Right ventricle myocardium superior (tissue), 1 donor: ENCODE measurements at places on chromosomes 16 and 17.

DNA sequence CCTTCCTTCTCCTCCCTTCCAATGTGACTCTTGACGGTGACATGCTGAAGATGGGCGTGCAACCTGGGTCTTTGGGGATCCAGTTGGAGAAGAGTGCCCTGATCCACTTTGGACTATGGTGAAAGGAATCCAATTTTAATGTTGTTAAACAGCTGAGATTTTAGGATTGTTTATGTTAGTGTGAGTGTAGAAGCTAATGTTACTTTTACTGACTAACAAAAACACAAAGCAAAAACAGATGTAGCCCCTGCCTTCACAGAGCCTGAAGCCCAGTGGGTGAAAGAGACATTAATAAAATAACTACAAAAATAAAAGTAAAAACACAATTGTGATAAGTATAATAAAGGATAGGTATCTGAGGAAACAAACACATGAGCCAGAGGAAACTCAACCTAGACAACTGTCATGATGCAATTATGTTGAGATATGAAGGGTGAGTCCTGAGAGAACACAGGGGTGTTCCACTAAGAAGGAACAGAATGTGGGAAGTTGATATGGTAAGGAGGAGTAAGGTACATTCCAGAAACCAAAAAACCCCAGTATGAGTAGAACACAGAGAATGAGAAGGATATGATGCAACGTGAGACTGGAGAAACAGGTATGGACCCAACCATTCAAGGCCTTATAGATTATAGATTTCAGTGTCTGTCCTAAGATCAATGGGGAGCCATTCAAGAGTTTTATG lies 115.1 kb upstream of the PMFBP1 start:
- DNase-seq = no peak

- no peak for DNase-seq
Observed at GRCh38 chr17:41403404-41404023, 6.1 kb upstream of the KRT31 start.

GRCh38 chr17:74288785-74289184 lies 14.8 kb downstream of the DNAI2 start:
- no peak for DNase-seq

DNA sequence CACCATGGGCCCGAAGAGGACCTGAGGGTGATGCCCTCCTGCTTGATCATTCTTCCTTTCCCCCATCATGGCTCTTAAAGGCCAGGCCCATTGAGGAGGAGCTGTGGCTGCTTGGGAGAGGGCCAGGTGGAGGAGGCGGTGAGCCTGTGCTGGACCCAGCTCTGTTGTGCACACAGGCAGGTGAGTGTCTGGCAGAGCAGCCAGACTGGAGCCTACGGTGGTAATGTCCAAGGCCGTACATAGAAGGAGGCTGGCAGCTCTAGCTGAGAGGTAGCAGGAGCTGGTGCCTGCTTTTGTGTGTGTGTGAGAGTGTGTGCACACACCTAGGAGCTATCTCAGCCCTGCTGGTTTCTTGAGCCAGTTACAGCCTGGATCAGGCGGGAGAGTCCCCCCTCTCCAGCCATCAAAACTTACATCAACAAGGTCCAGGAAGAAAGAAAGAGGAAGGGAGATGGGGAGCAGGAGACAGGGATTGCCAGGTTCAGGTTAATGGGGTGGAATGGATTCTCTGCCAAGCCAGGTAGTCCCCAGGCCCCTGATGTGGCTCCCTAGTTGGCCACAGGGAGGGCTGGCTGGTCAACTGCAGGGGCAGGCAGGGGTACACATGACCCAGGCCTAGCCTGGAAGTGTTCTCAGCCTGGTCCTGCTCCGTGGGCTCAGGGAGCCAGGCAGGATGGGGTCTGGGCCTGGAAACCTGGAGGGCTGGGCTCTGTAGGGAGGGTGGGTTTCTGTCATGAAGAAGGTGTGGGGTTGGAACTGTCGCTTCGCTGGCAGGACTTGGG lies 107.1 kb downstream of the RAP1GAP2 start:
- no peak for DNase-seq

DNA sequence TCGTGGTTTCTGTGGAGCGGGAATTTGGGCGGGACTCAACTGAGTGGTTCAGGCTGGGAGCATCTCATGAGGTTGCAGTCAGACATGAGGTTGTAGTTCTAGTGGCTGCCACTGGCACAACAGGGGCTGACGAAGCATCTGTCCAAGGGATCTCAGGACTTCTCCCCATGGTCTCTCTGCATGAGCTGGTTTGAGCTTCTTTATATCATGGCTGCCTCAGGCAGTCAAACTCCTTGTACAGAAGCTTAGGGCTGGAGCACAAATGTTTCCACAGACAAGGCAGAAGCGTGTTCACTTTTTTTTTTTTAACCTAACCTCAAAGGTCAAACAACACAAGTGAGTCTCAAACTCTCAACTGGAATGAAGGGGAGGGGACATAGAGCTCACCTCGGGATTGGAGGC lies 243.3 kb downstream of the MSI2 start:
- no peak for DNase-seq

DNA sequence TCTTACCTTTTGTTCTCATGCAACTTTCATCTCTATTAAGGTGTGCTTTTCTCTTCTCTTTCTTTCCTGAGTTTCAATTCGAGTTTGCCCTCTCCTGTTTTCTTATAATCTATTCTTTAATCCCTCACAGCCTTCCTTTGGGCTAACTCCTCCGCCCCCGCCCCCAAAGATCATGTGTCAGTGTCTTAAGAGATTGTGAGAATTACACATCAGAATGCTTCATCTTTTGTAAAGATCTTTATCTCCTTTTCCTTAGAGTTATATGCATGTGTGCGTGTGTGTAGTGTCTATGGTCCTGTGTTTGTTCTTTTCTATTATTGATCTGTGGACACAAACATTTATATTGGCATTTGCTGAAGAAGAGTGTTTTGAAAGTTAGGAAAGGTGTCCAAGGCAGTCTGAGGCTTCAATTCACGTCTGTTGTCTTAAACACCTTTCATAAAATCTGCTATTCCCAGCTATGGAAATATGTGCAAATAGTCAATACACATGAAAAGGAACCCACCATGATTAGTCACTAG lies 6.1 kb upstream of the ALDH3A2 start:
- DNase-seq = no peak

GRCh38 chr17:33463887-33464286 lies 170.8 kb upstream of the ASIC2 start:
- DNase-seq = no peak

- no peak for DNase-seq
Observed at GRCh38 chr17:17811381-17812210, 25.2 kb downstream of the SREBF1 start.

DNA sequence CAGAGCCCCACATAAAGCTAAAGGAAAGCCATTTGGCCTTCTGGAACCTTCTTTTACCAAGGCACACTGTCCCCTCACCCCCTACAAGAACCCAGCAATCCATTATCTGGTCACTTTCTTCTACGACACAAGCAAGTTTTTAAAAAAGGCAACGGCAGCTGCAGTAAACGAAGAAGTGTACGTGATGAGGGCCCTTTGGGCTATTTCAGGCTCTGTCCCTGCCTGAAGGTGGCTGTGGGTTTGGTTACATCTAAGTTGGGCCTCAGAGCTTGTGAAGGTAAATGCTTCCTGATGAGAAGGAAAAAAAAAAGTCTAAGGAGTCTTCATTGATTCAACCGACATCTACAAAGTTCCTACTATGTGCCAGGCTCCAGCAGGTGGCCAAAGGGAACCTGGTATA lies 35.4 kb downstream of the XYLT1 start:
- DNase-seq = no peak
